Islet precursor cell (in vitro differentiated cells): ENCODE measurements at places on chromosomes 16 and 17.

DNA sequence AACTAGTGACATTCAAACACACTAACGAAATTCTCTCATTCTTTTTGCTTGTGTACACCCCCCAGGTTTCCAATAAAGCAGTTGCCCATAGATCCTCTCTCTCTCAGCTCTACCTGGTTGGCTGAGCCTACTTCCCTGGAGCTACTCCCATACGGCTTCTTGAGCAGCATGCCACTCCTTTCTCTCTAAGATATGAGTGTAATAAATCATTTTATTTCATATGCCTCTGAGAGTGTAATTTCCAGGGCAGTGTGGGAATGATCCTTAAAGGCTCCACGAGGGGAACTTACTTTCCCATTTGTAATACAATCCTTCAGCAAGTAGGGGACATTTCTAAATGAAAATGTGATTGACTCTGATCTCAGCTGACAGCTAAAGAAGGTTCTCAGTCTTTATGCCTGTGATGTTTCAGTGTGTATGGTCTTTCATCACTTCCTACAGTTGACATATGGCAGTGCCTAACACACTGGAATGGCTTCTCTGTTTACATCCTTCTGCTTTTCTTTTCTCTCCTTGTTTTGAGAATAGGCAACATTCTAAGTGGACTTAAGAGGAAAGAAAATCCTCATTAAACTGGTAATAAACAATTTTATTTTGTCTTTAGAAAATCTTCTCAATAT lies 1194.3 kb upstream of the CDH8 start:
- no peak for DNase-seq

DNA sequence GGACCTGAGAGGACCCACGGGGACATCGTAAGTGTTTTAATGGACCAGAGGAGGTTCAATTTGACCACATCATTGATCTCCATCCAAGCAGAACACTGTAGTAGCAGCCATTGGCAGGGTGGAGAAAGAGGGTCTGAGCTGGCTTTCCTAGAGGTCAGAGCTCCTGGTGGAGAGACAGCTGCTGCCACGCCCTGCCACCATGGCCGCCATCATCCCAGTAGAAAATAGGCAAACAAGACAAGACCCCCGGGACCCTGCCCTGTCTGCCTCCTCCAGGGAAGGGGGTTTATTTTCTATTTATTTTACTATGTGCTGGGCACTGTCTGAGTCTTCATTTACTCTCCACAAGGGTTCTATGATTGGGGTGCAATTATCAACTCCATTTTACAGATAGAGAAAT lies 11.4 kb upstream of the ITGA3 start:
- no peak for DNase-seq

DNA sequence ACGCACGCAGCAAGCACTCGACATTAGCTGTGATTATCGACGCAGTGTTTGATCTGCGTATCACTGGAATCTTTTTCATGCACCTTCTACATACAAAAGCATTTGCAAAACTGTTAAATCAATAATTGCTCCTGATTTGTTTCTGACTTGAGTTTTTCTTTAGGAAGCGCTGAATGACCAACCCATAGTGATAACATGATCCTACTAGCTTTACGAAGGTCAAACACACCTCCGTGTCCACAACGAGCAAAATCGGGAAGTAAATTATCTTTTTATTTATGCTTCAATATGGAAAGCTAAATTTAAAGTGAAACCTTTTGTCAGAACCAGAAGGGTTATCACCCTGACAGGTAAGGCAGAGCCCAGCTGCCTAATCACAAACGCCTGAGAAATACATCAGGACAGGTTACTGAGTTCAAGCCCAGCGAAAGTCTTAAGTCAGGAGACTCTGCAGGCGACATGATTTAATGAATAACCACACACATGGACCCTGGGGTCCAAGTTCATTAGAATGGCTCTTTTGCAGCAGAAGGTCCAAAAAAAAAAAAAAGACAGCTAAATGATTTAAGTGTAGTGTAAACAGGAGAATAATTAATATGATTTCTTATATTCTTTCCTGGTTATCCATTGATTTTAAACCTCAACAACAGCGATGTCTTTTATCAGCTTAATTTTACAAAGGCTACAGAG lies 104.2 kb downstream of the ADCY9 start:
- no peak for DNase-seq

DNA sequence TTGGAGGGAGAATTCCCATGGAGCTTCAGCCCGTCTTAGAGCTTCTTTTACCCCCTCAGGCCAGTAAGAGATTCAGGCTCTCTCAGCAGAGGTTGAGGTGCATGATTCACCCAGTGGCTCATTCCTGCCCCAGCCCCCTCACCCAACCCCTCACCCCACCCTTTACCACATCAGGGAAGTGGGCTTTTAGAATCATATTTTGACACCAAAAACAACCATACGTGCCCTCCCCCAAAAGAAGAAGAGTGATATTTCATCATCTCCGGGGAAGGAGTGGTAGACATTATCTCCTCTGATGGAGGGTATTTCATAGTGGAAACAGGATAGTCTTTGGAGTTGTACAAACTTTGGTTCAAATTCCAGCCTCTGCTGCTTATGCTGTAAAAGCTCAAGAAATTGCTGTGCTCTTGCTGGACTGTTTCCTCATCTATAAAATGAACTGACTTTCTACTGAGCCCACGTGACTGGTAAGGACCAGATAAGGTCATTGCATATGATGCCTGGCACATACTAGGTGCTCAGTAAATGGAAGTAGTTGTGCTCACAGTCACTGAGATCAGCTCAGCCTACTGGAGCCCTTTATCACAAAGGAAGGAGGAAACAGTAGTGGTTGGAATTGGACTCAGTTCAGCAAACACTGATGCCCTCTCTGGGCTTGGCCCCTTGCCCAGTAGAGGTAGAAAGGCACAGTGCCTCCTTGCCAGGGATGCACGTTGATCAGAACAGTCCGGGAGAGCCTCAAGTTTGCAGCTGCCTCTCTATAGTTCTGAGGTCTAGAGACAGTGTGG lies 18.3 kb upstream of the CCL5 start:
- no peak for DNase-seq

DNA sequence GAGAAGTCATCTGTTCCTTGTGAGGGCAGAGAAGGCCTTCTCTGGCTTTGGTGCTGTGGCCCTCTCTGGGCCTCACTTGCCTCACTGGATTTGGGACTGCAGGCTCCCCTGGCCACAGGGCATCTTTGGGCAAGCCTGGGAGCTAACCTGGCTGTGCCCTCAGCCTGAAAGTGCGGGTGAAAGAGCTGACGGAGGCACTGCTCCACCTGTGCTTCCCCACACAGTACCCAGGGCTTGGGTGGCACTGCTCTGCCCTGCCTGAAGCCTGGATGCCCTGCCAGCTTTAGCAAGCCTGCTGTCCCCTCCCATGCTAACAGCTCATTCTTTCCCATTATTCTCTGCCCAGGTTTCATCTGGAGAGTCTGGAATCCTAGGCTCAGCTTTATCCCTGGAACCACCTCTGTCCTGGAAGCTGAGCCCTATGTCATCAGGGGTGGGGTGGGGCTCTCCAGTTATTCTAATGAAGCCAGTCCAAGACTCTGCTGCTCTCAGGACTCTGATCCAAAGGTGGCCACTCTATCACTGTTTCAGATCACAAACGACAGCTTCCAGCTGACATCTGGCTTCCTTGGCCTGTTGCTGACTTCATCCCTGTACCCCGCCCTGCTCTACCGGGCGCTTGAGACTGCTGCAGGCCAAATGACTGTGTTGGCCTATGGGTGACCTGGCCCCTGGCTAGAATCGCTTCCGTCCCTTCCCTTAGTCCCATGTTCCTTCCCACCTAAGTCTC lies 29.3 kb downstream of the HIC1 start:
- peak; percentile 92 for DNase-seq

- peak; percentile 57 for DNase-seq
Measured at GRCh38 chr16:64627288-64627687, 494.6 kb downstream of the CDH11 start.

DNA sequence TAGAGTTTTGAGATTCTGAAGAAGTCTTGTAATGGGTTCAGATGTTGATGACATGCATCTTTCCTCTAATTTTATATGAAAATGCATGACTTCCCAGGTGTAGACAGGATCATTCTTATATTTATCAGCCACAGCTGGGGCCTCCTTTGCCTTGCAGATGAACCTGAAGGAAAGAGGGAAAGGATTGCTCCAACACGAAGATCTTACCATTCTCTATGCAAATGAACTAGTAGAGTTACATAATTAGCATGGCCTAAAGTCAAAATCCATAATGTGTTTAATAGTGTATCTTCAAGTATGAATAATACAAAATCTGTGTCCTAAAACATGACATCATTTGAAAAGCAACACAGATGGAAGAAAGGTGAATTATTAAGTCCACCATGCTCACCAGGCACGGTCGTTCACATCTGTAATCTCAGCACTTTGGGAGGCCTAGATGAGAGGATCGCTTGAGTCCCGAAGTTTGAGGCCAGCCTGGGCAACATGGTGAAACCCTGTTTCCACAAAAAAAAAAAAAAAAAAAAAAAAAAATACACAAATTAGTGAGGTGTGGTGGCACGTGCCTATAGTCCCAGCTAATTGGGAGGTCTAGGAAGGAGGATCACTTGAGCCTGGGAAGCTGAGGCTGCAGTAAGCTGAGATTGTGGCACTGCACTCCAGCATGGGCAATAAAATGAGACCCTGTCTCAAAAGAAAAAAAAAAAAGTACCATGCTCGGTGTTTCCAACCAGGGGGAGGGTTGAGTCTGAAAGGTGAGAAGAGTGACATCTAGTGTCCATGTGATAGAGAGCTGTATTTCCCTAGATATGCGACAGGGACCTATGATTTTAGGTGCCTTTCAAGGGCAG lies 6.3 kb downstream of the VWA3A start:
- DNase-seq = no peak

DNA sequence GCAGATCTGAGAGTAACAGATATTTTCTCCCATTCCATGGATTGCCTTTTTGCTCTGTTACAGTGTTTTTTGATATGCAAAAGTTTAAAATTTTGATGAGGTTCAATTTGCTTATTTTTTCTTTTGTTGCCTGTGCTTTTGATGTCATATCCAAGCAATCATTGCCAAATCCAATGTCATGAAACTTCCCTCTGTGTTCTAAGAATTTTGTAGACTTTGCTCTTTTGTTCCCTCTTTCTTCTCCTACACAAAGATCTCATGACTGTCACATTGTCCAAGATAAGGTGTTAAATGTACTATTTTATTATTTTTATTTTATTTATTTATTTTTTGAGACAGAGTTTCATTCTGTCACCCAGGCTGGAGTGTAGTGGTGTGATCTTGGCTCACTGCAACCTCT lies 18.9 kb upstream of the KCNH6 start:
- no peak for DNase-seq

- no peak for DNase-seq
Measured at GRCh38 chr17:72497915-72498314, 377.1 kb downstream of the SOX9 start.

- DNase-seq = no peak
Measured at GRCh38 chr17:27573971-27574525, 56.9 kb upstream of the LGALS9 start.

- peak; percentile 45 for DNase-seq
Measured at GRCh38 chr16:24117680-24118079, 138.5 kb upstream of the CACNG3 start.

GRCh38 chr16:20897253-20897897 lies 2.8 kb downstream of the DCUN1D3 start:
- no peak for DNase-seq

- no peak for DNase-seq
Measured at GRCh38 chr16:10896723-10897122, 19.7 kb downstream of the CIITA start.

GRCh38 chr16:82358606-82359221 lies 188.7 kb upstream of the MPHOSPH6 start:
- DNase-seq = no peak

- DNase-seq = peak; percentile 86
Measured at GRCh38 chr17:27578718-27579085, 52.3 kb upstream of the LGALS9 start.

- DNase-seq = no peak
Measured at GRCh38 chr16:3088450-3088849, 10.6 kb downstream of the ZSCAN10 start.

DNA sequence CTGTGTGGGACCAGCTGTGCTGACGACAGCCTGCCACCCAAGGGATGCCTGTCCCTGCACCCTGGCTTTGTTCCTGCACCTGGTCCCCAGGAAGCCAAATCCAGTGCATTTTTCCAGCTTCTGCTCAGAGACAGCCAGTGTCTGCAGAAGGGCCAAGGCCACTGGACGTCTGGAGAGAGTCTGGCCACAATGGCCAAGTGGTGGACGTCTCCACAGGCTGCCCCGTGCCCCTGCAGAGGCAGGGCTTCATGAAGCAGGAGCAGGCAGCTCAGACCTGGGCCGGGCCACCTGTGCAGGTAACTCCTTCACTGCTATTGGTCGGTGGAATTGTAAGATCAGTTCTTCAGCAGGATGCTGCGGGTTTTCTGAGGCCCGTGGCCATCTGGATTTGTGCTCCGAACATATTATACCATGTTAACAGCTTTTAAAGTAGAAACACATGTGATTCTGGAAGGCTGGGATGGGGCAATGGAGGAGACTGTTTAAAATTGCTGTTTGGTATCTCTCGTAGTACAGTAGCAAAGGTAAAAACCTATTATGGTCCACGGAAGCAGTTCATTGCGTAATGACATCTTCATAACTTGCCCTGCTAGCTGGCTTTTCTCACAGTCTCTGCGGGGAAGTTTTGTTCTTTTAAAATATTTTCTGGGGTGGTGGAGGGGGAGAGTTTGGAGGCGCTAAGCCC lies 185.3 kb downstream of the CCDC182 start:
- DNase-seq = no peak

DNA sequence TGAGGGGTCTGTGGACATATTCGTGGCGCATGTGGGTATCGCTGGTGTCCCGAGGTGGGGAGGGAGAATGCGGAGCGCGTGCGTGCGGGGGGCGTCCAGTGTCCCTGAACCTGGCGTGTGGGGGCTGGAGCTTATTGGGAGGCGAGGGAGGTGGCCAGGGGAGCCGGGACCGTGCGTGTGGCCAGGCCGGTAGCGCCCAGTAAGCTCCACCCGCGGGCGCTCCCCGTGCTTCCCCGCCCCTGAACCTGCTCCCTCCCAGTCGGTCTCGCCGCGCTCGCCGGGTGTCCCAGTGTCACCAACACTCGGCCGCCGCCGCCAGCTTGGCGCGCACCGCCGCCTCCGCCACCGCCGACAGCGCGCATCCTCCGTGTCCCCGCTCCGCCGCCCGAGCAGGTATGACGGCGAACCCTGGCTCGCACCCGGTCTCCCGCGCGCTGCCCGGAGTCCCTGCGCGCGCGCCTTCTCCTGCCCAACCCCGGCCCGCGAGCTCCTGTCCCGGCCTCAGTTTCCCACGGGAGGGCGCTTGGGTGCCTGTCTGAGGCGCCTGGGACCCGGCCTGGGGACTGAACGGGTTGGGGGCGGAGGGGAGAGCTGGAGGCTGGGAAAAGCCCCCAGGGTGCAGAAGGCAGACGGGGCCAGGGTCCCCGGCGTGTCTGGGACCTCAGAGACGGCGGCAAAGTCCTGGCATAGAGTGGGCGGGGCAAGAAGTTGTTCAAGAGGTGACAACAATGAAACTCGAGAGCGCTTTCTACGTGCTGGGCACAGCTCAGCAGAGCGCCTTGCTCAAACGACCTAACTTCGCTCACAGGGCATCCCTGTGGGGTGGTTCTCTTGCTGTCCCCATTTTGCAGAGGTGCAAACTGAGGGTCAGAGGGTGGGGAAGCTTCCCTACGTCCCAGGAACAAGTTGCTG lies at the start of gene SCNN1B:
TSS of gene SCNN1B (plus strand) at position 258 of the 912 bp plus-strand sequence. CDS start 46,298 bp downstream, outside the sequence.
- peak; percentile 57 for DNase-seq

- peak; percentile 96 for DNase-seq
Measured at GRCh38 chr16:57372372-57373116, at the start of gene CX3CL1. Gene CX3CL1 (plus strand): TSS chr16:57372490. CDS start chr16:57372569, 79 bp downstream.
